ENCODE measurements at places on chromosomes 12 and 14.

GRCh38 chr14:106200541-106201315, 674.3 kb downstream of the TMEM121 start:
- DNase-seq, result no peak

GRCh38 chr14:51395361-51395849, 155.4 kb downstream of the TMX1 start:
- DNase-seq, result no peak

DNA sequence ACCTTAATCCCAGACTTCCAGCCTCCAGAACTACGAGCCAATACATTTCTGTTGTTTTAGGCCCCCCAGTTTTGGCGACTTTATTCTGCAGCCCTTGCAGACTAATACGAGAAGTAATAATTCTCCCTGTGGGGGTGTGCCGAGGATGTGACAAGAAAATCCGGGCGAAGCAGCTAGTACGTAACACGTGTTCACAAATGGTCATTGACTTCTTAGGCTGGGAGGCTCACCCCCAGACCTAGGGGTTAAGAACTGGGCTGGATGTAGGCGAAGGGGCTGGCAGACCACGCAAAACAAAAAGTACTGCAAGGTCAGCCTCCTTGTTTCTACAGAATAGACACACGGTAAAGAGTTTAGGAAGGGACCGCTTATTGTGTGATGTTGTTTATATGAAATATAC, 69.8 kb upstream of the ESRRB start:
- no peak for DNase-seq

GRCh38 chr12:122413516-122414404, 8.7 kb downstream of the CLIP1 start:
- DNase-seq, result no peak

GRCh38 chr14:76348898-76349297, 27.0 kb upstream of the ESRRB start:
- DNase-seq, result no peak
